Pancreas (tissue), 10 donors: ENCODE measurements at places on chromosomes 3 and 15.

DNA sequence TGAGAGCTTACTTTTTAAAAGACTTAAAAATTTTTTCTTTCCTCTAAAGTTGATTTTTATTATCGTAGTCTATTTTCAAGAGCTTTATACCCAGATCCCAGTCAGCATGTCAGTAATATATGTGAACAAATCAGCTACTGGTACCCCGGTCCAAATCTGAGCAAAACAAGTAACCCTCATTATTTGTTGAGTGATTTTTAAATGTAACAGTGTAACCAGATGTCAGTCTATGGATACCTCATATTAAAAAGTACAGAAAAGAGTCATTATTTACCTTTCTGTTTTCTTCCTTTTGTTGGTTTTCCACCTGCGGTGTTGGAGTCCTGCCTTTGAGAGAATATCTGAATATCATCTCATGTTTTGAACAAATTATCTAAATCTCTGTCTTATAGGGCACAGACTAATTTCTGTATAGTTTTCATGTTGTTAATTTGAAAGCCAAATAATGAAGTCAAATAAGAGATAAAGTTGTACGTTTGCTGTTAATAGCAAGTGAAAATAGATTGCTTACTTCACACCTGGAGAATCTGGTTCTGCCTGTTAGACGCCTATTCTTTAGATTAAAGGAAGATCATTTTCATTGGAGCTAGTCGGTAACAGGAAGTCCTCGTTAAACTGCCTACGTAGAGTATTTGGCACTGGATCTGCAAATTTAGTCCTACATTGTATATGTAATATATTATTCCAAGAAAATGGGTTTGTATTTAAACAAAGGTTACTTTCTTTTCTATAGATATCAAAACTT, at the start of gene STX19:
Gene STX19, minus strand, starts transcription at position 505 of the 745 bp plus-strand sequence. CDS start 13,328 bp downstream, outside the sequence.
- no peak for DNase-seq

- no peak for DNase-seq
Observed at GRCh38 chr3:73353649-73354217, 271.0 kb downstream of the PDZRN3 start.

DNA sequence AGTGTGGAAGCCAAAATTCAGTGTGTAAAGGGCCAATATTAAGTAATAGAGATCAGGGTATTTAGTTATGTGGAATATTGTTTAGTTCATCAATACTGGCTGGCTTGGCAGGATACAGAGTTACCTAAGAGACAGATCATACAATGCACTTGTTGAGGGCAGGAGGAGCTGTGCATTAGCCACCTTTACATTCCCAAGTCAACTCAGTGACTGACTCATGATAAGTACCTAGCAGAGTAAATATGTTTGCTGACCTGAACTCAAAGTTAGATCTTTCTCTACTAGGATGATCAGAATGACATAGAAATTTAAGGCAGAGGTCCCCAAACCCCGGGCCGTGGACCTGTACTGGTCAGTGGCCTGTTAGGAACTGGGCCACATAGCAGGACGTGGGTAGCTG, 3.5 kb upstream of the ABHD17C start:
- DNase-seq = no peak

DNA sequence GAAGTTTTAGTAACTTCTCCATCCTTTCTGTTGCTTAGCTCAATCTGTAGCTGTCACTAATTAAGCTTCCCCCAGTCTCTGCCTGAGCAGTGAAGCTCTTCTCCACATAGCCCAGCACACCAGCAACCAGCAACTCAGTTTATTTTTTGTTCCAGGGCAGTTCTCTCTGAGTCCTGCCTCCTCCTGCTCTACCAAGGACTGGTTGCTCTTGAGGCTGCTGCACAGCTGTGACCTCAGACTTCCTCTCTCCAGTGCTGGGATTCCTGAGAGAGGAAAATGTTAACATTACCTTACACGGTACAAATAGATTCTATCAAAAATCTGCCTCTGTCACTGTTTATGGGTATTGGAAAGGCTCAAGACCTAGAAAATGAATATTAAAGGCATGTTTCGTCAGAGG, 294.7 kb downstream of the OXSM start:
- DNase-seq = no peak

GRCh38 chr3:129463716-129464115, 23.7 kb downstream of the IFT122 start:
- DNase-seq = no peak

GRCh38 chr3:102471491-102471890, 36.7 kb downstream of the ZPLD1 start:
- DNase-seq = no peak

DNA sequence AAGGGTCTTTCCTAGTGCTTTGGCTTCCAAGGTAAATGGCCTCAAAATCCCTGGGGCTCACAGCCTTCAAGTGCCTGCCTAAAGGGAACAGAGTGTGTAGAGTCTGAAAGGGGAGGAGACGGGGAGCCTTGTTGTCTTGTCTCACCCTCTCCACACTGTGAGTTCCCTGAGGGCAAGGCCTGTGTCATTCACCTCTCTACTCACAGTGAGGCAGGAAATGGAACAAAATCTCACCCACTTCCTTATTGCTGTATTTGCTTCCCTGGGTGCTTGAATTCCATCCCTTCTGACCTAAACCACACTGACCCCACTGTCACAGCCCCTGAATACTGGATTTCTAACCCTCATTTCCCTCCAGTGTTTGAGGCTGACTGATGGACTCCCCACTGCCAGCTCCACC, 197.5 kb downstream of the EPHB1 start:
- no peak for DNase-seq

GRCh38 chr15:101510212-101511197, 21.0 kb upstream of the PCSK6 start:
- no peak for DNase-seq

DNA sequence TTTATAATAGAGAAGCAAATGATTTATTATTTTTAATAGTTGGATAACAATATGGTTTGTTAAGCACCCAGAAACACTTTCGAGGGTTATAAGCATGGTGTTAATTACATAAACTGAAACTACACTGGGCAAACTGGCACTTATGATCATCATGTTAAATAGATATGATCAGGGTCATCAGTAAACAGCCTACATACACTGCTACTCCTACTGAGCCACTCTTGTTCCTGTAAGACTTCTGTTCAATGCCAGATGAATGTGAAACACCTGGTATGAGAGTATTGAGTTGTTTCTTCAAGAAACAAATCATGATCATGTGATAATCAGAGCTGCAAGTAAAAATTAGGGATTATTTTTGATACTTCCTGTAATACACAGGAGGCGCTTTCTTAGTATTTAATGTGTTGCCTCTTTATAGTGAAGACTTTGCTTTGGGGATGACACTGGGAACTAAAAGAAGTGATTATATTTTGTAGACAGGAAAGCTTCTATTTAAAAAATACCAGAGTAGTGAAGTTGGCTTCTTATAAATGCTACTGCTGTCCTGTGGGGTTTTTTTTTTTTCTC, 32.3 kb upstream of the UTS2B start:
- no peak for DNase-seq

DNA sequence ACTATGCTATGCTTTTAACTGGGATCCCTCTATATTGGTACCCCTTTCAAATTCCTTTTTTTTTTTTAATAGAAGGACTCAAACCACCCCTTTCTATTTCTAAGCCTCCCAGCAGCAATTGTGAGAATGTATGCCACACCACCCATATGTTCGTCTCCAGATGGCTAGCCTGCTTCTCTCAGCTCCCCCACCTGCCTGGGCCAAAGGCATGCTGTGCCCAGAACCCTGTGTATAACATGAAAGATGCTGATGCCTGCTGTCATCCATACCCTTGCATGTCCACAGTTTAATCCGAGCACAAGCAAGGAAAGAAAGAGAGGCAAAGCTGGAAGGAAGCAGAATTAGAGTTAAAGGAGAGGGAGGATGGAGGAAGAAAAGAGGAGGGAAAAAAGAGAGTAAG, 159.5 kb upstream of the CNTN6 start:
- DNase-seq = no peak

DNA sequence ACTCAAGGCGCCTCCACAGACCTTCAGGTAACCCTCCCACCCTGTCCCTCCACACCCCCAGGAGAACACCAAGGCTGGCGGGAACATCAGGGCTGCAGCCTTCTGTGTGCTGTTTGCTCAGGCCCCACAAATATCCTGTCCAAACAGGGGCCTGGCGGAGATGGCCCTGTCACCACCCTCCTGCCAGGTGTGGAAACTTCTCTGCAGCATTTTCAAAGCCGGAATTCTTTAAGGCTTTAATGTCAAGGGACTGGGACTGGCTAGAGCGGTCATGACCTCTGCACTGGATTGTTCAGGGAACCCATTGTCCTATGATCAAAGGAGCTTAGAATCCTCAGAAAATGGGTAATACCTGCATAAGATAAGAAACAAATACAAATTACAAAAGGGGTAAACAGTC, 46.6 kb downstream of the FBLN2 start:
- DNase-seq = no peak

DNA sequence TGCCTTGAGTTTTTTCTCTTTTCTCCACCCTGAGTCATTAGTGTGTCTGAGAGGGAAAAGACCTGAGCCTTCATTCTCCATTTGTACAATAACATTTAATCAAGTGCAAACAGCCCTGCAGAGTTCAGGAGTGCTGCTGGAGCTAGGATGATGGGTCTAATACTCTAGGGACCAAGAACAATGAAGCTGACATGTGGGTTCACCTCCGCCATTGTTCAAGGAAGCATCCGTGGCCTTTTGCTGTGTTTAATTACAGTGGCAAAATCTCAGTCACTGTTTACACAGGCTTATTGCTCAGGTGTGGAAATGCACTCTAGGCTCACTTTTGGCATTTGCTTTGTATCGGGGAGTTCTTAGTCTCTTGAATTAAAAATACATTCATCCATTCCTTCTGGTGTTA, 259.6 kb downstream of the LRTM1 start:
- DNase-seq = no peak

GRCh38 chr15:79990997-79991334, 20.0 kb upstream of the BCL2A1 start:
- no peak for DNase-seq
